ENCODE measurements at places on chromosomes 11 and 22. TPM values are rescaled to one million over a fixed set of nuclear protein-coding genes. Genes with fewer than 3 reads are reported as not detected.

SLC22A8 gene
- not detected for total RNA-seq

CLCF1 gene
- total RNA-seq = 7.1 TPM

P2RX6 gene
- 1.6 TPM for total RNA-seq

ADORA2A gene
- 2.7 TPM for total RNA-seq

OR52N2 gene
- not detected for total RNA-seq

ADAMTS8 gene
- not detected for total RNA-seq

KREMEN1 gene
- total RNA-seq = 0.36 TPM

FGF4 gene
- total RNA-seq = not detected

TEF gene
- 7.0 TPM for total RNA-seq

PLAAT4 gene
- total RNA-seq = 18.3 TPM

DERL3 gene
- total RNA-seq = 0.57 TPM

OR52L1 gene
- not detected for total RNA-seq

TNNI2 gene
- total RNA-seq = not detected

CCDC157 gene
- 1.5 TPM for total RNA-seq

ZNF280B gene
- 3.1 TPM for total RNA-seq
